ENCODE measurements at places on chromosomes 3 and 15.

DNA sequence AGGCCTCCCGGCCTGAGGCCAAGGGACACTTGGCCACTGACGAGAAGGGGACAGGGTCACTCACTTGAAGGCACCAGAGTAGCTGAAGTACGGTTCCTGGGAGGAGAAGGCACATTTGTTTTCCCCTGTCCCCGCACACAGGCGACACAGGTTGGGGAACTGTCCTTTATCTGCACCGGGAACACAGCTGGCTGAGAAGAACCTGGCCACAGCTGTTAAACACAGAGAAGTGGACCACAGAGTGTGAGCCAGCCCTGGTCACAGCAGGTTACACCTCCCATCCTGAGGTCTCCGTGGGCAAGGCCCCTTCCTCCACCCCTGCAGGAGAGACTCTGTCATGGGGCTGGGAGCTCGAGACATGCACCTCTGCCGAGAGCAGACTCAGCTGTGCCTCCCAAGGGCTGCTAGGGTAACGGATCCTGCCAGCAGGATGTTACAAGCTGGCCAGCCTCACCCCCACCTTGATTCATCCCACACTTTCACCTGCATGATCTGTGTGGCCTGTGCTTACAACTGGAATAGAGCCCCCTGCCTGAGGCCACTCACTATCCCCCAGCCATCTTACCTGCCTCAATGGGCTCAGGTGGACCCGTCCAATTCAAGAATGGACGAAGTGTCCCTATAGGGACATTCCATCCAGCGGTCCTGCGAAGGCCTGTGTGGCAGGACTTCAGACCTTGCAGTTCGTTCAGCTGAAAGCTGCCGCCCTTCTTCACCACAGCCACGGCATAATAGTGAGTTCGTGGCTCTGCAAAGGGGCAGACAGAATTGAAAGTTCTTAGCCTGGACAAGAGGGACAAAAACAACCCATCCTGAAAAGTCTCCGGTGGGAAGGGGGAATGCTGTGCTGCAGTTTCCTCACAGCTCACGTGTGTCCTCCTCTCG, 9.2 kb downstream of the LTF start:
- no peak for DNase-seq

DNA sequence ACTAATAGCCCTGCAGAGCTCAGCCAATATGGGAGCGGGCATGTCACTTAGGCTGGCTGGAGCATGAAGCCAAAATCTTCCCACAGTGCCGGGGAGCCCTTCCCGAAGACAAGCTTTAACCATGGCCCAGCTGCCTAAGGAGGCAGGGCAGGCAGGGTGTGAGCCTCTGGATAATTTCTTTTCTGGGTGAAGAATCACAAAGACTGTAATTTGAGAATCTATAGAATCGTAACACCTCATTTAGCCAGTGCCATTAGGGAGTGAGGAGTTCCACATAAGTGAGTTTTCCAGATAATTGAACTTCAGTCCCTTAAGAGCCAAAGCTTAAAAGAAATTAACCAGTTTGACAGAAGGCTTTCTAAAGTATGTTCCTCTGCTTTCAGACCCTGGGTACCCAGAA, 40.2 kb upstream of the TLE3 start:
- no peak for DNase-seq

GRCh38 chr15:99275061-99275460, 23.8 kb downstream of the LRRC28 start:
- DNase-seq = no peak

DNA sequence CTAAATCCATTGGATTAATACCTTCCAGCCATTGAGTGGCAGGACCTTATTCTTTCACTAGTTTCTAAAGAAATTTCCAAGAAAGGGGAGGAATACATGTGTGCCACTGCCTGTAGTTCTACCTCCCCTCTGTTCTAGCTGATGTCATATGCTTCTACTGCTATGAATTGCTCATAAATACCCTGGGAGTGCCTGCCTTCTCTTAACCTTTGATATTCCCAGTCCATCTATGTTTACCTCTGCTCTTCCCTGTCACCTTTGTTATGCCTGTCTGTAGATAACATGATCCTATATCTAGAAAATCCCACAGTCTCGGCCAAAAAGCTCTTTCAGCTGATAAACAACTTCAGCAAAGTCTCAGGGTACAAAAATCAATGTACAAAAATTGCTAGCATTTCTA, 486.9 kb upstream of the ARRDC4 start:
- no peak for DNase-seq

- DNase-seq = no peak
Observed at GRCh38 chr3:32009101-32009500, 27.6 kb downstream of the ZNF860 start.

- DNase-seq = no peak
Observed at GRCh38 chr15:44015545-44016305, 179.3 kb downstream of the FRMD5 start.

DNA sequence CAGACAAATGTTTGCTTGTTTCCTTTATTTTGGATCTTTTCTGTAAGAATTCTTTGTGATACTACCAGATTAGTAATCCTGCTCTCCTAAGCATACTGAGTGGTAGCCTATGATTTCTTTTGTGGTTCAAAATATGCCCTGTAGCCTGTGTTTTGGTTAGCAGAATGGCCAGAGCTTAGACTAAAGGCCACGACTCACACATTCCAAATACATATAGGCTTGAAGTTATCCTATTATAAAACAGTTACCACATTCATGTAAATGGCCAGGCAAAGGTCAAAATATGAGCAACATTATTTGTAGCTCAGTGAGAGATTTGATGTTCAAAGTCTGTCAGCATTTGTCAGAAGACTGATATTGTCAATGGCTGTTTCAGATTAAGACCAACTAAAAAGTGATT, 84.5 kb downstream of the MITF start:
- peak; percentile 16 for DNase-seq

DNA sequence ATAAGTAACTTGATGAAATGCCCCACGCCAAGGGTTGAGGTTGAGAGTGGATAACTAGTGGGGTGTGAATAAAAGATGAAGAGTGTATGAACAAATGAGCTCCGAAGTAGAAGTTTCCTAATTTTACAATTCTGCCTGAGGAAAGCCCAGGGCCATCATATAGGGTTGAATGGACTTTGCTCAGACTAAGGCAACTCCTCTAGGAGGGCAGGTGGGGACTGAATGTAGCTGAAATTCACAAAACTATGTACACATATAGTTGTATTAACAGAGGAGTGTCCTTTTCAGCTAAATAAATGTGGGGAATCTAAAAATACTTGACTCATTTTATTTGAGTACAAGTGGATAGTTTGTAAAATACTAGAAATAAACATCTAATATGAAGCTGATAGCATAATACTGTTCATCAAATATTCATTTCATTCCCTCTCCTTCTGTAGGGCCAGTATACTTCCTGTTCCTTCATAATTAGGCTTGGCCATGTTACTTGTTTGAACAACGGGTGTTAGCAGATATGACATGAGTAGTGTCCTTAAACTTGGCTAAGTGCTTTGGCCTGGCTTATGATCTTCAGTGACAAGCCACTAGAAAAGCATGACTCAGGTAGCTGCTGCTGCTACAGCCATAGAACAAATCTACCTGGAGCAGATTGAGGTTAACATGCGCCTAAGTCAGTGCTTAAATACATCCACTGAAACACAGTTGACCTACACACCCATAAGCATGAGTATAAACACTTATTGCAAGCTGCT, 26.5 kb downstream of the PLSCR1 start:
- no peak for DNase-seq

GRCh38 chr15:87881026-87881425, 375.5 kb downstream of the NTRK3 start:
- DNase-seq = no peak

GRCh38 chr3:122200661-122201060, 17.2 kb downstream of the CASR start:
- no peak for DNase-seq

- no peak for DNase-seq
Observed at GRCh38 chr15:65738649-65739048, 53.4 kb downstream of the DENND4A start.

GRCh38 chr15:66945842-66946241, 119.6 kb upstream of the SMAD3 start:
- no peak for DNase-seq

DNA sequence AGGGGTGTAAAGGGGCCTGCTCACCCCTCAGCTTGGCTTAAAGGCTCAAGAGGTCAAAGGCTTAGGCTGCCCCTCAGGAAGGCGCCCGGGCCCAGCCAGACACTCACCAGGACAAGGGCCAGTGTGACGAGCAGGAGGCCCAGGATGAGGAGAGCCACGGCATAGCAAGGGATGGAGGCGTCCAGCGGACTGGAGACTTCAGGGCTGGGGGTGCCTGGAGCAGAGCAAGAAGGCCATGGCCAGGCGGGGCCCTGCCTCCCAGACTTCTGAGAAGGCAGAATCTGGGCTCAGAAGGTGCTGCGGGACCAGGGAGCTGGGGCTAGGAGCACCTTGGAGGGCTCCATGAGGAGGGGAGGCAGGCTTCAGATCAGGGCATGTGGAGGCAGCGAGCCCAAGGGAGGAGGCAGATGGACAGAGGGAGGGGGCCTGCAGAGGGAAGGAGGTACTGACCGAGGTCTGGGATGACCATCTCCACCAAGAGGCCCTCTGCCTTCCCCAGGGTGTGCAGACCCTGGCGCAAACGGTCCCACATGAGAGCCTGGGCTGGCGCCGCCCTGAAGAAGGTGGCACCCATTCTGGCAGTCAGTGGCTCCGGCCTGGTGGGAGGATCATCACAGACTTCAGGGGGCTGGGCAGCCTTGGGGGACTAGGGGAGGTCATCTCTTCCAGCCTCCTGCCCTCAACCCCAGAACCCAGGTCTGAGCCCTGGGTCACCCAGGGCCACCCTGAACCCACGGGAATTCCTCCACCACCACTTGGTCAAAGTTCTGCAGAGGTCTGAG, 24.5 kb downstream of the C15orf39 start:
- DNase-seq = no peak

DNA sequence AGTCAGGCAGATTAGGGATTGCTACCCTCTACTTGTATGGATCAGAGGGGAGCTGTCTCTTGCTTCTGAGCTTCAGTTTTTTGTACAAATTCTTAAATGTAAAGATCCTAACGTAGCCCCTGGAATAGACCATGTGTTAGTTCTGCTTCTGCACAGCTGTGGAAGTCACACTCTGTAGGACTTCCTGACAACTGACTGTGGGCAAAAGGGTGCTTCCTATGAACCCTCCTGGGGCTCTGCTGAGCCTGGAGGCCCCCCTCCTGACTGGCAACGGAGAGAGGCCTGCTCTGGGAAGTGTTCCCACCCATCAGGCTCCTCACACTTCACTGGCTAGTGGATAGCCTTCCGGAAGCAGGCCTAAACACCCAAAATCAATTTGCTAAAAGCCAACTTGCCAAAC, 131.0 kb downstream of the RPLP1 start:
- DNase-seq = no peak

- DNase-seq = no peak
Observed at GRCh38 chr3:168117853-168118313, 22.2 kb upstream of the GOLIM4 start.

DNA sequence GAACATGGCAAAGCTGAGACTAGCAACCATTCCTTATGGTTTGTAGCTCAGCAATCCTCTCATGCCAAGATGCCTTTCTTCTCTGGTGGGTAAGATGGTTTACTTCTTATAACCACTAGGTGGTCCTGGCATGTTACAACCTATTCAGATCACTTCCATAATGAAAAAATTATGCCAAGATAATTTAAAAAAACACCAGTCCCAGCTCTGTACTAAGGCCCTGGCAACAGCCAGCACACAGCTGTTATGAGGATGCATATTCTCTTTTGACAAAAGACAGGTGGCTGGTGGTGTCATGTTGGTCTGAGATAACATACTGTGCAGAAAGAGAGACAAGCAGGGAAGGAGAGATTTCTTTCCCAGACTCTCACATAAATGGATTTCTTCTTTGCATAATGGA, 65.7 kb upstream of the FRMD4B start:
- no peak for DNase-seq

- DNase-seq = no peak
Observed at GRCh38 chr3:69929019-69929418, 70.5 kb upstream of the SAMMSON start.

DNA sequence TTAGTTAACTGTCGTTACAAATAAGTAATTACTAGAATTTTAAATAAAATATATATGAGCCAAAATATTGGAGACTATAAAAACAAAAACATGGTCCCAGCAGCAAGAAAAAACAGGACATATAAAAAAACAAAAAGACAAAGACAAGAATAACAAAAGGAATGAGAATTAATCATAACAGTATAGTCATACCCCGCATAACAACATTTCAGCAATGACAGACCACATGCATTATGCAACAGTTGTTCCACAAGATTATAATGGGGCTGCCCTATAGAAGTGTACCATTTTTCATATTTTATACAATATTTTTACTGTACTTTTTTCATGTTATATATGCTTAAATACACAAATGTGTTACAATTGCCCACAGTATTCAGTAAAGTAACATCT, 5.6 kb downstream of the HLTF start:
- peak; percentile 38 for DNase-seq

GRCh38 chr3:171984883-171985282, 54.5 kb upstream of the FNDC3B start:
- no peak for DNase-seq

DNA sequence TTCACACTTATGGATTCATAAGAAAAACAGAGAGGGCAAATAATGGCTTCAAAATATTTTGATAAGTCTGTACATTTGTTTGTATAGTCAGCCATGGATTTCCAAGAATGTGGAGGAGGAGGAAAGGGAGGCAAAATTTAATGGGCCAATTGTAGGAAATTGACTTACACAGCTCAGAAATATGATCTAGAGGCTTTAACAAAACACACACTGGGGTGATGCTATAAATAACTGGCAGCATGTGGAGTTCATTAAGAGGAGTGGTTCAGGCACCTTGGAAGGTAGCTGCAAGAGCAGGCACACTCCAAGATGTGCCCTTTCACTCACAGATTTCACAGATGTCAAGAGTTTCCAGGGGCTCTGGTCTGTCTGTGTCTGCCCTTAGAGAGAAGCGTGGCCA, 193.4 kb upstream of the RASGRP1 start:
- DNase-seq = peak; percentile 29

DNA sequence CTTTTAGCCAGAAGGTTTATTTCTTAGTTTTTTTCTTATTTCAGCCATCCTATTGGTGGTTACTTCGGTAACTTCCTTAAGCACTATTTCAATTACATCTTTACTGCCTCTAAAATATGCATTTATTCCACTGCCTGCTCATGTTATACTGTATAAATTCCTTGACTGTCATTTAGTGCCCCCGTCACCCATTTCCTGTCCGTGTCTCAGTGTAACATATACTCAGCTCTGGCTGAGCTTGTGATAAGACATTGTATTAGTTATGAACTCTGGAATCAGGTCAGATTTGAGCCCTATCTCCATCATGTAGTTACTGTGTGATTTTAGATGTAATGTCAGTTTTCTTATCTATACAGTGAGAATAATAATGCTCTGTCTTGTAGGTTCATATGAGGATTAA, 24.2 kb downstream of the PIAS1 start:
- no peak for DNase-seq

DNA sequence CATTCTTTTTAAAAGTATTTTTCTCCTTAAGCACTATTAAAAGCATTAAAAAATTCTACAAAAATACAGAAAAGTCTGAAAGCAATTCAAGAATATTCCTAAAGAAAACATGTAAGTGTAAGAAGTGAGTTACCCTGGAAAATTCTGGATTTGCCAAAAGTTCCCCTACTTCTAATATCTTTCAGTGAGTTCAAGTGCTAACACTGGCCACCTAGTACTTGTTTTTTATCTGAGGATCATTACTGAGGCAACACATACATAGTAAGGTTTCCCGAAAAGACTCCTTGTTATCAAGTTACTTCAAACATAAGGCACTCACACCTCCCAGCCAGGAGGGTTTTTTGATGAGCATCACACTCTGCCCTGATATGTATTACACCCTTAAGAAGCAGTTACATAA, 158.4 kb downstream of the TIGIT start:
- no peak for DNase-seq

- DNase-seq = no peak
Observed at GRCh38 chr3:66488492-66488891, 12.3 kb downstream of the LRIG1 start.

GRCh38 chr3:42690766-42691680, 5.7 kb downstream of the KLHL40 start:
- DNase-seq = no peak

All from HS-5 (cell line).